ENCODE measurements at places on chromosomes 4 and X.

- no peak for DNase-seq
These were observed 156.5 kb upstream of the DKK2 start for GRCh38 chr4:107192601-107193000.

DNA sequence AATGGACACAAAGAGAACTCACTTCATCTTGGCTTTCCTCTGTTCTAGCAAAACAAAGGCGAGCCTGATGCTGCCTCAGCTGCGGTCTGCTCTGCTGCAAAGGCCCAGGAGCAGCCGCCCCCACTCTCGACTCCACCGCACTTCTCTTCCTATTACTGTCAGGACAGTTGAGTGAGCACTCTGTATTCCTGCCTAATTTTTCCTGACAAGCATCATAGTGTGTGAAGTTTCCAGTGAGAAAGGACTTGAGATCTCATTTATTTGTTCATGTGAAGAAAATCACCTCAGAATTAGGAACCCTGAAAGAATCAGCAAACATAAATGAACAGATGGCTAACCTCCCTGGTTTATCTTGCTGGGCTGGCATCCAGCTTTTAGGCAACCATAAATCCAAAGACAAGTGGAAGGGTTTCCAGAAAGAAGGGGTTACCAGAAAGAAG, 15.6 kb downstream of the SCARB2 start:
- DNase-seq: peak; percentile 74

DNA sequence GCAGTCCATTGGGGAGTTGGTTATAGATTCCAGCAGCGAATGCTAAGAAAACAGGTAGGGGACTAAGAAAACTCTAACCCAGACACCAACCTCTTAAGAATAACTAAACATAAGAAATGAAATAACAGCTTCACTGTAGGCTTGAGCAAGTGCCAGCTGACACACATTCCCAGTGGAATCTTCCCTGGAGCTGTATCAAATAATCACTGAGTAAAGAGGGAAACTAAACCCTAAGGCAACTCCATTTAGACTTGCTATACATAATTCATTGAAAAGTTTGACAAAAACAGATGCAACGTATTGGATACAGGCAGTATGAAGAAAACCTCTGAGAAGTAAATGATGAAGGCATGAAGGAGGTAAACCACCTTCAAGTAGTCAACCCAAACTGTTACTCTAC, 293.5 kb downstream of the OPHN1 start:
- DNase-seq: no peak

DNA sequence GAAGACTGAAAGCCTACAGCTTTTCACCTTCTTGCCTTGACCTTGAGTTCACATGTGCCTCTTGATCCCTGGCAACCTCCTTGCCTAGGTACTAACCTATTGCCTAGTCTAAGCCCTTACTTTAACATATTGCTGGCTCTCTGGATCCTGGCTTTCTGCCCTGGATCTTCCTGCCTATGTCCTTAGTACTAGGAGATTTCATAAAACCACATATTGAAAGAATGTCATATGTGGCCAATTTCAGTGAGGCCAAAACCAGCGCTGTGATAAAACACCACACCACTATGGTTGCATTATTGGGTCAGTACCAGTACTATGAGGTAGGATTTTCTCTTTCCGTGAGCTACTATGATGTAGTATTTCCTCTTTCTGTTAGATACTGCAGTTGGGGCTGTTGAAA, 80.4 kb downstream of the CT47B1 start:
- DNase-seq: no peak

DNA sequence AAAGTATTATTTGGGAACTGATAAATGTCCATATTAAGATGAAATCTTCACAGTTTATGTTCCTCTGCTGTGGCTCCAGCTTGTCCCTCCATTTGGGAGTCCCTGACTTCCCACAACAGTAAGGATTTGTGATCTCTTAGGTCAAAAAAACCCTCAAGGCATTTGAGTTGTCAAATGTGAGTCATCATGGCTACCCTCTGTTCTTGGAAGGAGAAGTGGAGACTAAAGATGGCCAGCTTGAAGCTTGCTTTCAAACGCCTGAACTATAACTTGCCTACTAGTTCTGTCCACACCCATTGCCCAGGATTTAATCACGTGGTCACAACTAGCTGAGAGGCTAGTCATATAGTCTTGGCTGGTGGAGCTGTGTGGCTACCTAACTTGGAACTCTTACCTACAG, 107.8 kb downstream of the CCNG2 start:
- no peak for DNase-seq

DNA sequence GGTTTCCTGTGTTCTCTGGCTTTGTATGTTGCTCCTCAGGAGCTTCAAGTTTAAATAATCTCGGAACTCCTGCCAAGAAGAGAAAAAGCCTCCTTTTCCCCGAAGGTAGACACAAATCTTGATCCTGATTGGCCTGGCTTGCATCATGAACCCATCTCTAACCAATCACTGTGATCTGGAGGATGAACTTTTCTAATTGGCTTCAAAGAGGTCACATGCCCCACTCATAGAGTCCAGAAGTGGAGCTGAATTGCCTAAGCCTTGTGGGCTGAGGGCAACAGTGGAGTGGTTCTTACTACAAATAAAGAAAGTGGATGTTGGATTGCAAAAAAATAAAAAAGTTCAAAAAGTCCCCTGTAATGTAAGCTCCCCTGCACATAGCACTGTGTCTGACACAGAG, 245.9 kb downstream of the MID1IP1 start:
- peak; percentile 16 for DNase-seq

- peak; percentile 41 for DNase-seq
These were observed 919 bp upstream of the SEC24B start for GRCh38 chr4:109432696-109433095.

DNA sequence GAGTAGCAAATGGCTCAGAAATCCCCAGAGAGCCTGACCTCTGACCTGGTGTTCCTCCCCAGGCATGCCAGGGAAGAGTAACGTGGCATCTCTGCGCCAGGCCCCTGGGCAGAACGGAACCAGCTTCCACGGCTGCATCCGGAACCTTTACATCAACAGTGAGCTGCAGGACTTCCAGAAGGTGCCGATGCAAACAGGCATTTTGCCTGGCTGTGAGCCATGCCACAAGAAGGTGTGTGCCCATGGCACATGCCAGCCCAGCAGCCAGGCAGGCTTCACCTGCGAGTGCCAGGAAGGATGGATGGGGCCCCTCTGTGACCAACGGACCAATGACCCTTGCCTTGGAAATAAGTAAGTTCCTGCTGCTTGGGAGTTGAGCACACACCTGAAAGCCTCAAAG, 83.4 kb upstream of the PACRGL start:
- no peak for DNase-seq

DNA sequence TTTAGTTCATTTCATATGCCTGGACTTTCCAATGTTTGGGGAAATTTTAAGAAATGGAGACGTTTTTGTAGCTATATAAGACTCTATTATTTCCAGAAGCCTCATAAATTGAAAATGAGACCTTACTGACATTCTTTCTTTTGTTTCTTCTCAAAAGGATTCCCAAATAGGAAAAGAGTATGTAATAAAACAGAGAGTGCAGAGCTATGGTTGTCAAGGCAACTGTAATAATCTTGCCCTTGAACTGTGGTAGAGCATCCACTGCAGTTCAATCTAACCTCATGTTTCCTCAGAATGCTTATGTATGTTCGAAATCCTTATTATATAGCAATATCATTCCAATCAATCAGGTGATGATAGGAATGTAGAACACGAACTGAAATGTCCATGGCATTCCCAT, 54.1 kb downstream of the AMELX start:
- DNase-seq: no peak

GRCh38 chr4:161931089-161931488, 232.7 kb downstream of the FSTL5 start:
- no peak for DNase-seq

DNA sequence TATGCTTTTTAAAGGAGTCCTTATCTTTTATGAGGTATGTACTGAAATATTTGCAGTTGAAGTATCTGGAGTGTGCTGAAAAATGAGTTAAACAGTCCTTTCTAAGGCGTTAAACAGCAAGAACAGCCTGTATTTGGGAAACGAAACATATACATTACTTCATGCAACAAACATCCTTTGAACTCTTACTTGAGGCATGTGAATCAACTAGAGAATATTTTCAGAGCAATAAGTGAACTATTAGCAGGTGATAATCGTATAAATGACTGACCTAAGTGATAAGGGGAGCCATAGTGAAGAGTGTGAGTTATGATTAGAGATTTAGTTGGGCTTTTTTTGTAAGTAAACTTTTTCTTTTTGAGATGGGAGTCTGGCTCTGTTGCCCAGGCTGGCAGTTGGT, 45.9 kb upstream of the RHOH start:
- no peak for DNase-seq

DNA sequence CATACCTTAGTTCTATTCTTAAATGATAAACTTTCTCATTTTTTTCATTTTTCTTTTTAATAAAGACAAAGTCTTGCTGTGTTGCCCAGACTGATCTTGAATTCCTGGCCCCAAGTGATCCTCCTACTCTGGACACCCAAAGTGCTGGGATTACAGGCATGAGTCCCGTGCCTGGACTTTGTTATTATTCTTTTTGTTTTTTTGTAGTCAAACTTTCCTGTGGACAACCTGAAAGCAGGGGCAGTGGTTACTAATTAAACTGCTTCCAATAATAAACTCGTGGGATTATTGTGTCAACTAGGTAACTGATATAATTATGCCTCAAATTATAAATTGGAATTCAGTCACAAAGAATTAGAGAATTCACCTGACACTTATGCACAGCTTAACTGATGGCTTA, 107.8 kb upstream of the RAPGEF2 start:
- no peak for DNase-seq

- peak; percentile 74 for DNase-seq
These were observed 19.9 kb downstream of the SH3BP2 start for GRCh38 chr4:2812612-2813354.

- DNase-seq: peak; percentile 0
These were observed 131.8 kb downstream of the OR13H1 start for GRCh38 chrX:131675596-131676194.

- DNase-seq: no peak
These were observed 271.7 kb downstream of the DCTD start for GRCh38 chr4:182645511-182645910.

GRCh38 chr4:100299046-100299840, 109.0 kb upstream of the DDIT4L start:
- DNase-seq: no peak

- no peak for DNase-seq
These were observed 51.9 kb upstream of the SLC6A14 start for GRCh38 chrX:116384406-116384954.

DNA sequence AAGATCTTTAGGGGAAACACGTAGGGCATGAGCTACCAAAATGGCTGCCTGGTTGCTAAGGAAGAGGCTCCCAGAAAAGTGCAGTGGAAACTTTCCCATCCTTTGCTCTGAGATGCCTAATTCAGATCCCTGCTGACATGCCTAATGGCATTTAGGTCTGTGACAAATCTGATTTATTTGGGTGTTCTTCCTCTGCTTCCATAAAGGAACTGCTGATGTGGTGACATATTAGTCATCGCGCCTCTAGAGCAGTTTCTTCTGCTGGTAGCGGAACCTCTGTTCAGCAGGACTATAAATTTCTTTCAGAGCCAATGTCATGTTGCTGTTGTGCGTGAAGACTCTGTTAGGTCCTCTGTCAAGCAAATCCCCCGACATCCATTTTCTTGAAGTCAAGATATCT, 310.0 kb downstream of the PDHA2 start:
- DNase-seq: peak; percentile 1

DNA sequence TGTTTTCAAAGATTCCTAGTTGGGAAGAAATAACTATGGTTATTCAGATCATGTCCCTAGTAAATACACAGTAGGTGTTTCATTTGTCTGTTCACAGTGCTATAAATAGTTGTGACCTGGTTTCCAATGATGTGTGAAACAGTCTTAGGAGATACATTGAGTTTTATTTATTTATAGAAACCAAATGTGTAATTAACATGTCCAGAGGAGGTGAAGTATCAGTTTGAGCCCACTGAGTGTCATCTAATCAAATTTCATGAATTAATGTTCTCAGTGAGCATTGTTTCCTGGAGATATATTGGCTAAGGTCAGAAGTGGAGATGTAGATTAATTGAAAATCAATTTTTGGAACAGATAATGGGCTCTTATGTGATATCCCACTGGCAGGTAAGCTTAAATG, 996.3 kb downstream of the FSTL5 start:
- DNase-seq: no peak

GRCh38 chr4:61203436-61203790, 3.3 kb downstream of the ADGRL3 start:
- no peak for DNase-seq

- no peak for DNase-seq
These were observed 568.1 kb upstream of the GNPDA2 start for GRCh38 chr4:45294464-45294863.

DNA sequence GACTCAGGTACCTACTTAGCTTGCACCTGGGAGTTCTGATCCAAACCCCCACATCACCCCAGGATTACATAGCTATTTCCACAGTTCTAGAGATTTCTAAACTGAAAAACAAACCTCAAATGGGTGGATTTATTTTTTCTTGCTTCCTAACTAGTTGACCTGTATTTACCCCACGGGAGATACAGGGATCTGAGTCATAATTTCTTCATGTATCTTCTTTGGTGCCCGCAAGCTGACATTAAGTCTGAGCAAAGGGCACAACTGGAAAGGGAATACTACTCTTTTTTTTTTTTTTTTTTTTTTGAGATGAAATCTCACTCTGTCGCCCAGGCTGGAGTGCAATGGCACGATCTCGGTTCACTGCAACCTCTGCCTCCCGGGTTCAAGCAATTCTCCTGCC, 10.0 kb upstream of the ELOVL6 start:
- no peak for DNase-seq

- DNase-seq: no peak
These were observed 242.4 kb downstream of the TMA16 start for GRCh38 chr4:163736876-163737275.

DNA sequence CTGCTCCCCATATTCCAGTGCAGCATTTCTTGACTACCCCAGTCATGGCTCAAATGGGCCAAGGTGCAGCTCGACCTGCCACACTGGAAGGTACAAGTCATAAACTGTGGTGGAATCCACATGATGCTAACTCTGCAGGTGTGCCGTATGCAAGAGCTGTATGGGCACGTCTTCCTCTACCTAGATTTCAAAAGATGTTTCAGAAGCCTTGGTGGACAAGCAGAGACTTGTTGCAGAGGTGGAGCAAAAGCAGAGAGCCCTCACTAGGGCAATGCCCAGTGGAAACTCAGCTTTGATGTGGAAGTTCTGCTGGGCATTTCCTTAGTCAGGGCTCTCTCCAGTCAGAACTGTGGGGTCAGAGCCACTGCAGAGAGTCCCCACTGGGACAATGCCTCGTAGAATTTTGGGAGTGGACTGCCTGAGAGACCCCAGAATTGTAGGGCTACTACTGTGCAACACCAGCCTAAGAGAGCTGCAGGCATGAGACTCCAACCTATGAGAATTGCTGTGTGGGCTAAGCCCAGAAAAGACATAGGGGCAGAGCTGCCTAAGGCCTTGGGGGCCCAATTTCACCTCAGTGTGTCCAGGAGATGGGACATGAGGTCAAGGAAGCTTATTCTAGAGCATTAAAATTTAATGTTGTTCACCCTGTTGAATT, 65.7 kb downstream of the BEX3 start:
- DNase-seq: no peak

DNA sequence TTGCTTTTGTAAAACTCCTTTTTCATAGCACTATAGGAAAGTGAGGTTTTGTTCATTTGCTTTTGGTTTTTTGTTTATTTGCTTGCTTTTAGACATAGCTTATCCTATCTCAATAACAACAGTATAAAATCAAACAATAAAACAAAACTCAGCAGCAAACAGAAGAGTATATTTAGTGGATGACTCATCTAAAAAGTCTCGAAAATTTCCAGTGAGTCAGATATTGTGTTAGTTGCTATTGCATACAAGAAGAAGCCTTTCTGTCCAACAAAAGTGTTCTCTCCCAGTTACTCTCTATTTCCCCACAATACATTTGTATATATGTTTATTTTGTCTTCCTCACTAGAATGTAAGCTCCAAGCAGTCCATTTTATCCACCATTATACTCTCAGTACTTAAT, 36.0 kb upstream of the NPNT start:
- DNase-seq: peak; percentile 16
